GM12878 (cell line): ENCODE measurements at places on chromosomes 4 and X. TPM values are rescaled to one million over a fixed set of nuclear protein-coding genes. Genes with fewer than 3 reads are reported as not detected.

- H3K36me3 ChIP-seq: no peaks in the 10 kb centered on the region
- no peaks in the 10 kb centered on the region for H3K27me3 ChIP-seq
- H3K4me1 ChIP-seq: peaks cover 14% of the 10 kb centered on the region
- no peak overlapping the region for H3K27ac ChIP-seq
- no peak for DNase-seq
- H3K4me3 ChIP-seq: no peak overlapping the region
Measured at GRCh38 chr4:6769233-6769988, 13.1 kb upstream of the KIAA0232 start.

GRCh38 chr4:20506827-20507226 lies 193.4 kb upstream of the PACRGL start:
- no peak for DNase-seq
- no peak overlapping the region for H3K27ac ChIP-seq
- no peaks in the 10 kb centered on the region for H3K27me3 ChIP-seq
- no peaks in the 10 kb centered on the region for H3K36me3 ChIP-seq

PCSK1N gene
- not detected in 2 replicates for total RNA-seq

CACNA1F gene
- total RNA-seq: 0.05 TPM in 2 replicates

GSX2 gene
- total RNA-seq: 0.32 and 0.54 TPM in 2 replicates

DNA sequence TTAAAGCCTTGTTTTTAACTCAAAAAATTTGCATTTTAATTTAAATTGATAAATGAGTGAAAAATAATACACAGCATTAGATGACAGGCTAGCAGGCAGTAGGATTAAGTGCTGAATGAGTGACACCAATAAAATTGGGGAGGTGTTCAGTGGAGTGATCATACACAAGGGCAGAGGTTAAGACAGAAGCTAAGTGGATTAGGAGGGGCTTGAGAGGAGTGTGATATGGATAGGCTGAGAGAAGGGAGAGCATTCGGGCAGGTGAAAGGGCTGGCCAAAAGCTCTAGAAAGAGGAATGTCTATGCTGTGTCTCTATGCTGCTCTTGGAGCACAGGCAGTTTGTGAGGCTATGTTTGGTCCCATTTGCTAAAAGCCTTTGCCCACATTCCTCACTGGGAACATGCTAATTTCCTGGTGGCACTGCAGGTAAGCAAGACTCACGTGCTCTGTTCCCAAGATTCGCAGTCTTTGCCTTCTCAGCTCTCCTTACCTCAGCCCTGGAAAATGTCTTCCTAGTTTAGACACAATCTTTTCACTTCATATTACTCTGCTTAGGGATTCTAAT lies 52.8 kb upstream of the CCSER1 start:
- no peaks in the 10 kb centered on the region for H3K36me3 ChIP-seq
- H3K27me3 ChIP-seq: no peaks in the 10 kb centered on the region
- no peak overlapping the region for H3K27ac ChIP-seq
- no peaks in the 10 kb centered on the region for H3K4me1 ChIP-seq
- no peak overlapping the region for H3K4me3 ChIP-seq
- DNase-seq: no peak

GRCh38 chr4:92362028-92362427 lies 58.3 kb downstream of the GRID2 start:
- no peaks in the 10 kb centered on the region for H3K27me3 ChIP-seq
- DNase-seq: no peak
- H3K4me3 ChIP-seq: no peak overlapping the region
- H3K27ac ChIP-seq: no peak overlapping the region
- H3K36me3 ChIP-seq: no peaks in the 10 kb centered on the region
- H3K4me1 ChIP-seq: no peaks in the 10 kb centered on the region

DNA sequence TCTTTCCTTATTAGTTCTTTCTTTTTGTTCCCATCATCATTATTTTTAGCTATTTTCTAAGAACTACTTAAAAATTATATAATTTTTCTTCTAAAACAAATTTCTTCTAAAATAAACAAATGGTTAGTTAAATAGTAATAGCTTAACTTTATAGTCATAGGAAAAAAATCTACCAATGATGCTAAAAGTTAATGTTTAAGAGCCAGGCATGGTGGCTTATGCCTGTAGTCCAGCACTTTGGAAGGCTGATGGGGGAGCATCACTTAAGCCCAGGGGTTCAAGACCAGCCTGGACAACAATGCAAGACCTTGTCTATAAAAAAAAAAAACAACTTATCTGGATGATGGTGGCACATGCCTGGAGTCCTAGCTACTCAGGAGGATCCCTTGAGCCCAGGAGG lies 127.1 kb upstream of the ANXA3 start:
- H3K27me3 ChIP-seq: no peaks in the 10 kb centered on the region; the same call in 1 of the 2 replicates
- no peak overlapping the region for H3K27ac ChIP-seq
- no peak for DNase-seq

GRCh38 chrX:18179446-18179845 lies 41.2 kb downstream of the BEND2 start:
- H3K36me3 ChIP-seq: no peaks in the 10 kb centered on the region
- no peaks in the 10 kb centered on the region for H3K4me1 ChIP-seq
- H3K27me3 ChIP-seq: no peaks in the 10 kb centered on the region
- no peak overlapping the region for H3K27ac ChIP-seq
- no peak for DNase-seq

CABS1 gene
- total RNA-seq: not detected in 2 replicates

NIPAL1 gene
- 8.7 and 10.0 TPM in 2 replicates for total RNA-seq

- no peaks in the 10 kb centered on the region for H3K4me1 ChIP-seq
- H3K27me3 ChIP-seq: no peaks in the 10 kb centered on the region
- no peak for DNase-seq
- H3K4me3 ChIP-seq: no peak within 1 kb of the TSS
- H3K27ac ChIP-seq: no peak within 1 kb of the TSS
Measured at GRCh38 chr4:154562697-154563254, at the start of gene FGB. TSS of gene FGB (plus strand) at chr4:154563011. CDS start at chr4:154563019, 8 bp downstream.

DNA sequence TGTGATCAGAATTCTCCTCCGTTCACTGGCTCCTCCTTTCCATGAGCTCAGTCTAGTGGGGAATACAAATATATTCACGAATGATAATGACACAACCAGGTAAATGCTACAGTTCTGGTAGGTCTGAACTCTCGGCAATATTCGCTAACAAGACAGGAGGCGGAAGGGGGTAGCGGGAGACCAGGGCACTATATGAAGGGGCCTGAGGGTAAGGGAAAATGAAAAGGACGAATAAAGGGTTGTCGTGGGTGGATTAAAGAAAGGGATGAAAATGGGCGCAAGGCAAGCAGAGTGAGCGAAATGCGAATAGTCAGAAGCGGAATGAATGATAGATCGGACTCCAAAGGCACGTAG lies 743 bp downstream of the NKAP start:
- no peaks in the 10 kb centered on the region for H3K36me3 ChIP-seq
- DNase-seq: no peak
- peak overlapping the region; percentile 62 for H3K4me3 ChIP-seq

DNA sequence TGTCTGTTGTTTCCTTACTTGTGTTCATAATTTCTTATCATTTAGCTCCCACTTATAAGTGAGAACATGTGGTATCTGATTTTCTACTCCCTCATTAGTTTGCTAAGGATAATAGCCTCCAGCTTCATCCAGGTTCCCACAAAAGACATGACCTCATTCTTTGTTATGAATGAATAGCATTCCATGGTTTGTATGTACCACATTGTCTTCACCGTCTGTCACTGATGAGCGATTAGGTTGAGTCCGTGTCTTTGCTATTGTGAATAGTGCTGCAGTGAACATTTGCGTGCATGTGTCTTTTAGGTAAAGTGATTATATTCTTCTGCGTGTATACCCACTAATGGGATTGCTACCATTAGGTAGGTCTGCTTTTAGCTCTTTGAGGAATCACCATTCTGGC lies 624.3 kb upstream of the EPHA5 start:
- H3K27ac ChIP-seq: no peak overlapping the region
- DNase-seq: no peak
- H3K36me3 ChIP-seq: no peaks in the 10 kb centered on the region
- H3K4me1 ChIP-seq: no peaks in the 10 kb centered on the region
- H3K4me3 ChIP-seq: no peak overlapping the region

SPANXC gene
- total RNA-seq: not detected in 2 replicates

GRCh38 chr4:45119376-45119775 lies 393.0 kb upstream of the GNPDA2 start:
- no peaks in the 10 kb centered on the region for H3K4me1 ChIP-seq
- H3K27ac ChIP-seq: no peak overlapping the region
- DNase-seq: no peak
- no peaks in the 10 kb centered on the region for H3K27me3 ChIP-seq
- H3K36me3 ChIP-seq: no peaks in the 10 kb centered on the region

FAM53A gene
- total RNA-seq: 0.77 and 0.87 TPM in 2 replicates

GRCh38 chr4:113837397-113837796 lies 75.9 kb upstream of the CAMK2D start:
- no peak overlapping the region for H3K4me3 ChIP-seq
- H3K27ac ChIP-seq: peak overlapping the region; percentile 92
- H3K4me1 ChIP-seq: peaks cover 18% of the 10 kb centered on the region
- DNase-seq: peak; percentile 94

RTL9 gene
- total RNA-seq: 0.19 and 0.21 TPM in 2 replicates

BANK1 gene
- 0.37 and 0.44 TPM in 2 replicates for total RNA-seq

- DNase-seq: no peak
- H3K27ac ChIP-seq: no peak overlapping the region
- H3K27me3 ChIP-seq: no peaks in the 10 kb centered on the region; the same call in 1 of the 2 replicates
- no peaks in the 10 kb centered on the region for H3K36me3 ChIP-seq
Measured at GRCh38 chr4:118265312-118266144, 87.3 kb downstream of the PRSS12 start.

COPS4 gene
- total RNA-seq: 34.2 and 35.5 TPM in 2 replicates

NUP62CL gene
- 3.1 and 3.2 TPM in 2 replicates for total RNA-seq

DNA sequence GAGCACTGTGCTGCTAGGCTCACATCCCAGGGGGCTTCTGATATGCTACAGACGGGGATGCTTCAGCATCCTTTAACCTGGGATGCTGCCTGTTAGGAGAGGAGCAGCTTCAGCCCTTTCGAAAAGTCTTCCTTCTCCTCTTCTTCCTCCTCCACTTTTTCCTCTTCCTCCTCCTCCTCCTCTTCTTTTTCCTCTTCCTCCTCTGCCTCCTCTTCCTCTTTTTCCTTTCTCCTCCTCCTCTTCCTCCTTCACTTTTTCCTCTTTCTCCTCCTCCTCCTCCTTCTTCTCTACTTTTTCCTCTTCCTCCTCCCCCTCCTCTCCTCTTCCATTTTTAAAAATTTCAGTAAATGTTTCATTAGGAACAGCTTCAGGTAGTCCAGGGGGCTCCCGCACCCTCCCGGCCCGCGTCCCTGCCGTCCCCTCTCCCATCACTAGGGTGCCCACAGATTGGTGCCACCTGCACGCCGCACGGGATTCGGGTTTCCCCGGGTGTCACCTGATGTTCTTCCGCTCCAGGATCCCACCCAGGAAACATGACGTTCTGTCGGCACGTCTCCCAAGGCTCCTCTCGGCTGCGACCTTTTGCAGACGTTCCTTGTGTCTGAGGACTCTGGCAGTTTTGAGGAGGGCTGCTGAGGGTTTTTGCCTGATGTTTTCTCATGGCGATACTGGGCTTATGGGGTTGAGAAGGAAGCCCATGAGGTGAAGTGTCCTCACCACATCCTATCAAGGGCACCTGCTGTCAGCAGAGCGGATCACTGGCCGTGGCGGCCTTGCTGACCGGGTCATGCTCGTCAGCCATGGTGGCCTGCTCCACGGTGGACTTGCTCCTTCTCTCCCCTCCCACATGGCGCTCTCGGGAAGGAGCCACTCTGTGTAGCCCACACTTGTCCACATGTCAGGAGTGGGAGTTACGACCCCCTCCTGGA lies 83.4 kb upstream of the AFAP1 start:
- no peak for DNase-seq
- no peaks in the 10 kb centered on the region for H3K4me1 ChIP-seq
- no peak overlapping the region for H3K4me3 ChIP-seq
- no peaks in the 10 kb centered on the region for H3K27me3 ChIP-seq
- H3K36me3 ChIP-seq: no peaks in the 10 kb centered on the region

SCLT1 gene
- total RNA-seq: 18.7 and 20.1 TPM in 2 replicates

GRCh38 chrX:128891554-128891953 lies 631.7 kb downstream of the SMARCA1 start:
- no peaks in the 10 kb centered on the region for H3K36me3 ChIP-seq
- no peaks in the 10 kb centered on the region for H3K27me3 ChIP-seq
- DNase-seq: no peak
- H3K4me1 ChIP-seq: no peaks in the 10 kb centered on the region
- no peak overlapping the region for H3K4me3 ChIP-seq
- H3K27ac ChIP-seq: no peak overlapping the region

DNA sequence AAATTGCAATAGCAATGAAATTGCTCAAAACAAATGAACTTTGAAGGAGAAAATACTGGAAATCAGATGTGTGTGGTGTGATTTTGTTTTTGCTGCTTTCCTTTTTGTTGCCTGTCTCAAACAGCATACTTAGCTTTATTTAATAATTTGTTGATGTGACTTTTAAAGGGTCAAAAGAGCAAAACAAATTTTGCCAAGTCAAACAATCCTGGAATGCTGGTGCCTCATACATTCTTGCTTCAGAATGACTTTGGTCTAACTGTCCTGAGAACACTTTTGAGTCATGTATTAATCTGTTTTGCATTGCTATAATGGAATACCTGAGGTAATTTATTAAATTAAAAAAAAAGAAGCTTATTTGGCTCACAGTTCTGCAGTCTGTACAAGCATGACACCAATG lies 3.4 kb downstream of the PF4V1 start:
- H3K4me3 ChIP-seq: no peak overlapping the region
- peaks cover 2% of the 10 kb centered on the region; the same call in 1 of the 2 replicates for H3K27me3 ChIP-seq
- no peaks in the 10 kb centered on the region for H3K36me3 ChIP-seq
- no peak overlapping the region for H3K27ac ChIP-seq
- DNase-seq: no peak

DNA sequence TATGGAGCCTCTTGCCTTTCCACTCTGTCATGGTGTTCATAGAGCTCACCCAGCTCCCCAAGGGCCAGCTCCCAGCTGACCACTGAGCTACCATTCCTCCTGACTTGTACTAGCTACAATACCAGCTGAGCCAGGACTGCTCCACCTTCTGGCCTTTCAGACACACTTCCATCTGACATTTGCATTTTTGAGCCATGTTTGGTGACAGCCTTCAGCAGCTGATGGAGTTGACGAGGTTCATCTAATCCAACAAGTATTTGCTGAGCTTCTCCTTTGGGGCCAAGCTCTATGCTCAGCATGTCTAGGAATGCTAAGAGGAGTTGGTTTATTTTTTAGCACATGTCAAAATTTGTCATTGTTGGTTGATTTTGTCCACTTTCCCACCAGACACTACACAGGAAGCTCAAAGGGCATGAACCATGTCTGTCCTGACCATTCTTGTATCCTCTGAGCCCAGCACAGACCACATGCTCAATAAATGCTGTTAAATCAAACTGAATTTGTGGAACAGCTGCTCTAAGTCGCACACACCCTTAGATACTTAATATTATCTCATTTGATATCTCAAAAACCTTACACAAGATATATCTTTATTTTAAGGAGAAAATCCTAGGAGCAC lies 142.6 kb upstream of the PPARGC1A start:
- H3K27ac ChIP-seq: no peak overlapping the region
- H3K36me3 ChIP-seq: no peaks in the 10 kb centered on the region
- DNase-seq: no peak

DNA sequence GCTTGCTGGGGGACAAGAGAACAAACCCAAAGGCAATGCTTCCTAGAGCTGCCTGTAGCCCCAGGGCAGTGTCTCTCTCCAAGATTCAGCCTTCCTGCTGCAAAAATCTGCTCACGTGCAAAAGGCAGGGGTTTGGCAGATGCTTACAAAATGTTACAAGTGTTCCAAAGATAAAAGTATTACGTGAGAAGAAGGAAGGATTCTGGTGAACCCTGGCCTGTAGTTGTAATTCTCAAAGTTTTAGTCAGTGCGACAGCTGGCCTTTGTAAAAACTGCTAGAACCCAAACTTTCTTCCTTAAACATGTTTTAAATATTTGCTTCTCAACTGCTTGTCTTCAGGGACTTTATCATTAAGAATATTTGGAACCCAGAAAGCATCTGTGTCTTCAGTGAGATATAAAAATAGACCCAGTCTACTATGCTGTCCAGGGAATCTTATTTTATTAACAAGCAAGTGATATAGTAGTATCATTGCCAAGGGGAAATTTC lies 232.3 kb downstream of the FRMPD4 start:
- no peak overlapping the region for H3K4me3 ChIP-seq
- no peak for DNase-seq
- H3K4me1 ChIP-seq: no peaks in the 10 kb centered on the region
- no peak overlapping the region for H3K27ac ChIP-seq
